ENCODE measurements at places on chromosomes 5 and 9.

DNA sequence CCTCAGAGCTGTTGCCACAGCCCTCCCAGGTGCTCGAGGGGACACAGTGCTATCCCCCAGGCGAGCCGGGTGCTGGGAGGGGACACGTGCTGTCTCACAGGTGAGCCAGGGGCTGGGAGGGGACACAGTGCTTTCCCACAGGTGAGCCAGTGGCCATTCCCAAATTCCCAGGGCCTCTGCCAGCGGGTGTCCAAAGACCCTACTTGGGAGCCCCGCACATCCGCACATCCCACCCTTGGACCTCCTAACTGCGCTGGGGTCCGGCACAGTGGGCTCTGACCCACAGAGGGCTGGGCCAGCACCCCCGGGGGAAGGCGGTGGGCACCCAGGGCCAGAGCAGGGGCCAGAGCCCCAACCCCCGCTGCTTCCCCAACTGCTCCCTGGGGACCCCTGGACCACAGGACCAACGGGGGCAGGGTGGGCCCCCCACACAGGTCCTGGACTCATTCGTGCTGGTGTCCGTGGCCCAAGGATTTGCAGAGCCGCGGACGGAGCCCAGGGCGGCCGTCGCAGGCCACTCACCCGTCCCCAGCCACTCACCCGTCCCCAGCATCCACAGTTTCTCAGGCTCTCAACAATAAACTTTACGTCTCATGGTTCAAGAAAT is 17.9 kb downstream of the EXD3 start:
- no peak for DNase-seq

DNA sequence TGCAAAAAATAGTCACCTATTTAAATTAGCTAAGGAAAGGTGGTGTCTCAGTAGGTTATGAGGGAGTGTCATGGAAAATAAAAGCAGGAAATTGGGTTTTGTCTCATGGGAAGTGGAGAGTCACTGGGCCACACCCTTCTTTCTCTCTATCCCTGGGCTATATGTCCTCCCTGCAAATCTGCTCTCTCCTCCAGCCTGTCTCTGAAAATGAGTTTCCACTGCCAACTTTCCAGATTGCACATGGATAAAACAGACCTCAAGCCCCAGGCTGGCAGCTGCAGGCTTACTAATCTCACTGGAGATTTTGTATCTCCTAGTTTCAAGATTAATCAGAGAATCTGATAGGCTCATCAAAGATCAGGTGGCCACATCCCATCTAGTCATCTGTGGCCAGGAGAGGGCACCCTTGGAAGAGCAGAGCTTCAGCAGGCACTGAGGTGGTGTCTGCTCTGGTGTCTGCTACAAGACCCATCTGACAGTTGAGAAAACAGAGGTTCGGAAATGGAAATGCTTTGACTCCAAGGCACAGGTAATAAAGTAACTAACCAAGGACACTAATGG is 178.9 kb downstream of the MSX2 start:
- no peak for DNase-seq

DNA sequence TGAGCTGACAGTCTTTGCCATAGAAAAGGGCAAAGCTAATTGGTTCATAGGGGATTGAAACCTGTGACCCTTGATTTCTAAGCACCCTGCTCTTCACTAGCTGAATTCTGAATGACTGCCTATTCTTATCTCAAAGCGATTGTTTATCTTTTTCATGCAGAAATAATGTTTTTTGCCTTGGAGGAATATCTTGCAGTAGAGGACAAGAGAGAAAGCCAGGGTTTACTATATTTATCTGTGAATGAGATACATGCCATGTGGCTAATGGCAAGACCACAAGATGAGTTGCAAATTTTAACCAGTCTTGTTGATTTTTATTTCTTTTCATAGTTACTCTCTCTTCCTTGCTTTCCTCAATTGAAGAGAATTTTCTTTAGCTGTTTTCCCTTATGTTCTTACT is 185.0 kb downstream of the CNTLN start:
- DNase-seq = no peak

DNA sequence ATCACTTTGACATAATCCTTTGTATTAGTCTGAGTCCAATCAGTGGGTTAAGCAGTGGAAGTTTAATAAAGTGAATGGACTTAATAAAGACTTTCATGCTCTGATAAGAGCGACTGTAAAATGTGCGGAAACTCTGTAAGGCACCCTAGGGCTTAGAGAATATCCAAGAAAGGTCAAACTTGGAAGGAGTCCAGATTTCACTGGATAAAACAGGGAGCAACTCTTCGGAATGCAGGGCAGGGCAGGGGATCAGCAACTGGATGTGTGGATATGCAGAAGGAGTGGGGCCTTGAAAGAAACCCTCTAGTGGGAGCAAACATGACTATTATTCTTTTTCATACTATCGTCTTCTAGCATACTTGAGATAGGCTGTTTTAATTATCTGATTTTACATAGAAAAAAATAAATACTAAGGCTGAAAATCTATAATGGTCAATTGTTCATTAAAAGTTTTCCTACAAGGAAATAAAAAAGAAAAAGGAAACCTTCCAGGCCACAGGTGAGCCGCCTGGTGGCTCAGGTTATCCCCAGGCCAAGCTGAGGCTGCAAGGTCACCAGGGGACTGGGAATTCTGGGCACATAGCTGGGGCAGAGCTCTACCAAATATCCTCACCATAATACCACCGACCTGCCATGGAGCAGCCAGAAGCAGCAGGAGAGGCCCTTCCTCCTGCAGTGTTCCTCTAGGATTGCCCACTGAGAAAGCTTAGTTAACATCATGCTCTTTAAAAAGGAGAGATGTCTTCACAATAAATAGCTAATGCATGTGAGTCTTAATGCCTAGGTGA is 46.3 kb upstream of the CCDC112 start:
- DNase-seq = no peak
